Omental fat pad (tissue), 4 donors: ENCODE measurements at places on chromosomes 11 and 22. TPM values are rescaled to one million over a fixed set of nuclear protein-coding genes. Genes with fewer than 3 reads are reported as not detected.

DNA sequence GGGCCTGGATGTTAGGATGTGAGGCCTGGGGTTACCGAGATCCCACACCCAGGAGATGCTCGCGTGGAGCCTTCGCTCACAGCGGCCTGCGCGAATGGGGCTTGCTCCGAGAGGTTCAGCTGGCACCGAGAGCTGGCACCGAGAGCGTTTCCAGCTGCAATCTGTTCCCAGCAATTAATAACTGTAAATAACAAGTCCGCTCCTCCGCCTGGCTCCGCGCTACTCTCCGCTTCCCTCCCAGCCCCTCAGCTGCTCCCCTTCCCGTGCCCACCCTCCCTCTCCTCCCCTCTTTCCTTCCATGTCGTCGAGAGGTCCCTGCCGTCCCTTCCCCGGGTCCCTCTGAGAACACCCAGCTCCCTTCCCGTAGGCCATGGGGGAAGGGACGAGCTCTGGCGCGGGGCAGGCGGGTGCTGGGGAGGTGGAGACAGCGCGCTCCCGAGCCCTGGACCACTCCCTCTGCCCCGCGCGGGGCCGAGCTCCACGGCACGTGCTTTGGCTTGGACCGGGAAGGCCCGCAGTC, 110.8 kb downstream of the WNT7B start:
- no peak for DNase-seq

TMEM25 gene
- 10.8 TPM for total RNA-seq

DNA sequence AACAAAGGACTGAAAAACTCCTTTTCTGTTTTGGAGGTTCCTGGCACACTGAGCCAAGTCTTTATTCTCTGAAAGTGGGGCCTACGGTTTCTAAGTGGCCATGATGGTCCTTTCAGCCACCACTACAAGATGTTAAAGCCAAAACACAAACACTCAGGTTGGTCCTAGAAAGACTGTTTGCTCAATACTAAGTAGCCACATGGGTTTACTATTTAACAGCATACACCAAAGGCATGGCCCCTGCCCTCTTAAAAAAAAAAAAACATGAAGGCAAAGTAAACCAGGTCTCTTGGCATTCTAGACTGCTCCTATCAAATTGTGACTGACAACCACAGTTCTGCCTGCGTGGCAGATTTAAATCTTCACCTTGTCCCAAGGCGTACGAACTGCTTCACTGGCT, 123.6 kb upstream of the BID start:
- no peak for DNase-seq

DNA sequence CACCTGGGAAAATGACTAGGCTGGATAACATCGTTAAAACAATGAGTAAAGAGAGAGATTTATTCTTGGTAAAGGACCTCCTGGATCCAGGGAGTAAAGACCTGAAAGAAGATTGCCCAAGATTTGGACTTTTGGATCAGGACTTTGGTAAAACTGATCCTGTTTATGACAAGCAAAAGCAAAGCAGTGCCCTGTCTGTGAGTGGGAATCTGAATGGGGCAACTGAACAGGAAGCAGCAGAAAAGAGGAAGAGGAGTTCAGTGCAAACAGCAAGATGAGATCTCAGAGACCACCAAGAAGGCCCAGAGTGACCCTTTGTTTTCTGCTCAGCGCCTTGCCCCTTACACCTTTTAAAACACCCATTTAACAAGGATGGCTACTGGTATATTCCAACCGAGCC, 122.0 kb downstream of the VPREB1 start:
- no peak for DNase-seq

- DNase-seq, result no peak
These were observed 640 bp downstream of the PPP1CA start for GRCh38 chr11:67400942-67401494.

DNA sequence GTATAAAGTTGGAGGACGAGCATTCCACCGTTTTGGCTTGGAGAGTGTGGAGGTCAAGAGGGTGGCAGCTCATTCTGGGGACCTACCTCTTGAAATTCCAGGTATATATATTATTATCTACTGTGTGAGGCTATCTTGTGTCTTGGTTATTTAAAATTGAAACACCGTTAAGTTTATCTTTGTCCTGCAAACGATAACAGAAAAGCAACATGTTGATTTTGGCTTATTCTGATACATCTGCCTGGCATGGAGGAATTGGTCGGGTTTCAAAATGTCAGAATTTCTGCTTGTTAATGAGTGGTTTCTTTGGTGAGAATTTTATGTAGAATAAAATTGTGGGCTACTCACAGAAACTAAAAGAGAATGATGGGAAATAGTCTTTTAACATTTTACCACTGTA, 54.4 kb downstream of the SVIP start:
- no peak for DNase-seq

- no peak for DNase-seq
These were observed 60.2 kb downstream of the TNRC6B start for GRCh38 chr22:40237788-40238424.

GRCh38 chr11:76795936-76796441, 12.8 kb downstream of the TSKU start:
- no peak for DNase-seq

DNA sequence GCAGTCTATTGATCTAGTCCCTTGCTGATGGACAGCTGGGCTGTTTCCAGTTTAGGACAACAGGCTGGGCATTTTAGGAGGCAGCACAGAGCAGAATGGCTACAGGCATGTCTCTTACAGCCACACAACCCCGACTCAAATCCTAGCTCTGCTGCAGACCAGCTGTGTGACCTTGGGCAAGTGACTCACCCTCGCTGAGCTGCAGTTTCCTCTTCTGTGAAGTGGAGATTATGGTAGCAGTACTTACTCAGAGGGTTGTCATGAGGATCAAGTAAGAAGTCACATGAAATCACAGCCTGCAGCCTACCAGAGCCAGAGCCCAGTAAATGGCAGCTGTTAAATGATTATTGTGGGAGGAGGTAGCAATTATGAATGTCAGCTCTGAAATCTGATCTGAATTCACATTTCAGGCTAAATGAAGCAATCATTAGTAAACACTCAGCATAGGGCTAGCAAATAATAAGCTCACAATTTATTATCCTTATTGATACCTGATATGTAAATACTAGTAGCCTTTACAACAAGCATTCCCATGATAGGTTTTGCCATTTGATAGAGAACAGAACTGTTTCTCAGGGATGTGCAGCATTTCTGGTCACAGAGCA, 58.9 kb downstream of the MYEOV start:
- no peak for DNase-seq
